Activated CD8-positive, alpha-beta memory T cell treated with anti-CD3 and anti-CD28 coated beads for 4 hours (primary cell): ENCODE measurements at places on chromosomes 6 and 20.
A peak's percentile ranks its signal among the peaks of the same experiment; 100 is the strongest.

- no peak for DNase-seq
Observed at GRCh38 chr20:24584538-24585356, 115.3 kb downstream of the SYNDIG1 start.

DNA sequence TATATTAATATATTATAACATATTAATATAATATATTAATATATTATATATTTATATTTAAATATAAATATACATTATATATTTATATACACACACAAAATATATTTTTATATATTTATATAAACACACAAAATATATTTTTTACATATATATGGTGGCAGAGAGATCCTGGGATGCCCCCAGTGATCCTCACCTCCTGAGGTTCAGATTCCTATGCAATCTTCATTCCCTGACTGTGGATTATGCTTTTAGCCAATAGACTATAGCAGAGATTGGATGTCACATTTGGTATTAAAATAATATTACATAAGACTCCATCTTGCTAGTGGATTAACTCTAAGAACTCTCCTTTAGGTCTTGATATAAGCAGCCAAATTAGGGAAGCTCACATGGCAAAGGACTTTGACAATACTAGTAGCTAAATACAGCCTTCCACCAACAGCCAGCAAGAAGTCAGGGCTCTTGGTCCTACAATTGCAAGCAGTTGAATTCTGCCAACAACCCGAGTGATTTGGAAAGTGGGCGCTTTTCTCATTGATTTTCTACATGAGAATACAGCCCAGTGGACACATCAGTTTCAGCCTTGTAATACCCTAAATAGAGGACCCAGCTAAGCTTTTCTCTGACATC is 681.0 kb downstream of the C6orf118 start:
- DNase-seq, result no peak

DNA sequence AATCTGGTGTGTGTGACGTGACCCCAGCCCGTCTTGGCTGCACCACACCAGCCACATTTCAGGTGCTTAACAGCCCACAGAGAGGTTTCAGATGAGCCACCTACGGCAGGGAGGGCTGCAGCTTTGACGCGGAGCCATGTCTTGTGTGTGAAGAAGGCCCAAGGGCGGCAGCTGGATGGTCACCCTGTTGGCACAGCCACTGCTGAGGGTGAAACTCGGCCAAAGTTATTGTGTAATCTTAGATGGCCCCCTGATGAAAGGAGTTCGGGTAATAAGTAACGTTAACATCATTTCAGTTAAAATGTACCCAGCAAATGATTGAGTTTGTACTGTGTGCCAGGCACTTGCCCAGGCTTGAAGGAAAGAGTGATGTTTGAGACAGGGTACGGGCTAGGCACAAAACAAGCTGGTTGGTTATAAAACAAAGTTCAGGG is 97.2 kb downstream of the SSR1 start:
- DNase-seq, result no peak

DNA sequence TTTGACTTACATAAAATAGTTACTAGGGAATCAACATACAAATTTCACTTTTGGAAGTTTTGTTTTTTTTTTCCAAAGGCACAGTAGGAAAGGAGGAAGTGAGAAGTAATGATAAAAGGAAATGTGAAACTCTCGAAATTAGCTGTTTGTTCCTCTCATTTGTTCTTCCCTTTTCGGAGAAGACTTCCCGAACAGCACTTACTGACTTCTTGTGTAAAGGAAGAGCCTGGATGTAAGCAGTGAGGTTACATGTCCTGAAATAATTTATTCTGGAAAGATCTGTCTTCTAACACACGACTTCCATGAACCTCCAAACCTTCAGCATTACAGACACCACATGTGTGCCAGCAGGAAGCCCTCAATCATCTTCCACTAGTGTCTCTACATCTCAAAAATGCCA is 59.1 kb downstream of the KIF16B start:
- no peak for DNase-seq

- no peak for DNase-seq
Observed at GRCh38 chr6:139154881-139155547, 20.1 kb downstream of the HECA start.

DNA sequence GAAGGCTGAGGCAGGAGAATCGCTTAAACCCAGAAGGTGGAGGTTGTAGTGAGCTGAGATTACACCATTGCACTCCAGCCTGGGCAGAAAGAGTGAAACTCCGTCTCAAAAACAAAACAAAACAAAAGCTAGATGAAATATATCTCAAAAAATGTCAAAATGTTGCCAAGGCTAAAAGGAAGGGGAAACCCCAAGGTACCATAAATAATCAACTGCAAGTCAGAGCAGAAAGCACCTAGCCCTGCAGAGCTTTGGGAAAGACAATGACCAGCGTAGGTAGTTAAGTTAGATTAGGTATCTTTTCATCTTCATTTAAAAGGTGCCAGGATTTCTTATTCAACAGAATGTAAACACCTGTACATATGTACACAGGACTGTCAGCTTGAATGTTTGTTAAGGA is 33.0 kb downstream of the AKIRIN2 start:
- no peak for DNase-seq

GRCh38 chr6:84093441-84094435 is 60.2 kb downstream of the MRAP2 start:
- no peak for DNase-seq

GRCh38 chr6:162026031-162026430 is 701.5 kb downstream of the PRKN start:
- no peak for DNase-seq

DNA sequence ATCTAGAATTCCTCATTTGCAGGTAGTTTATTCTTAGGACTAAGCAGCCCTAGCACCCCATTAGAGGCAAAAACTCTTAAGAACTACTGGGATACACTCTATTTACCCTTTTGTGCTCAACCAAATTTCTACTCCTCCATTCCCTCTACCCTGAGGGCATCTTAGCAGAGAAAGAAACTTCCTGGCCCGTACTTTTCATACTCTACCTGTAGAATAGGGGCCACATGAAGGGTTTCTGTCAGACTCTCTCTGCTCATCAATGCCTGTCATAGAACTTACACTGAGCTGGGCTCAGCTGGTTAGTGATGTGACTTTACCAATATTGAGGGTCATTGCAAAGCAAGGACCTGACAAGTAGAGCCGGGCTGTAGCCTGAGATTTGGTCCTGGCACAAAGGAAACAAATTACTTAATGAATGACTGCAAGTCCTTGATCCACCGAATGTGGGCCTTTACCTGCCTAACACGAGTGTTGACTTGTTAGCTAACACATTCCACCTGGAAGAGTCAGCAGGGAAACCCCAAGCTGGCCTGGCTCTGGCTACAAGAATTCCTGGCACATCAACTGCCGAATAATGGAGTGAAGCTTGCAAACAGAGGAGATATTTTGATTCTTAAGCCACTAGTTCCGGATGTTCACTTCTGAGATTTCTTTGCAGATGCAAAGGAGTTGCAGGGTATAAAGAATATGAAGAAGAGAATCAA is 280.5 kb upstream of the JAG1 start:
- no peak for DNase-seq

- no peak for DNase-seq
Observed at GRCh38 chr6:143607168-143607567, 70.6 kb upstream of the PHACTR2 start.

DNA sequence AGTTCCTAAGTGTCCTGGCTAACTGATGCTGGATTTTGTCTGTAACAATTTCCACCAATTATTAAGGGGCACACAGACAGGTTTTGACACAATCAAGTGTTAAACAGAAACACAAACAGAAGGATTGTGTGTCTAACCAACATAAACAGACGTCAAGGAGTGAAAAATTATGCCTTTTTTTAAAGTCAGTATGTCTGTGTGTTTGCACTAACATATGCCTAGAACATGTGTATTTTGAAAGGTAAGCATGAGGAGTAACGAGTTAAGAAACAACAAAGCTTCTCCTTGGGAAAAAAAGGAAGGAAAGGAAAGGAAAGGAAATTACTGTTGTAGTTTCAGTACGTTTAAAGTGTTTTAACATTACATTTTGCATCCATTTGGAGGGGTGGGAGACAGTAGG is 466.3 kb upstream of the ID4 start:
- DNase-seq, result no peak

DNA sequence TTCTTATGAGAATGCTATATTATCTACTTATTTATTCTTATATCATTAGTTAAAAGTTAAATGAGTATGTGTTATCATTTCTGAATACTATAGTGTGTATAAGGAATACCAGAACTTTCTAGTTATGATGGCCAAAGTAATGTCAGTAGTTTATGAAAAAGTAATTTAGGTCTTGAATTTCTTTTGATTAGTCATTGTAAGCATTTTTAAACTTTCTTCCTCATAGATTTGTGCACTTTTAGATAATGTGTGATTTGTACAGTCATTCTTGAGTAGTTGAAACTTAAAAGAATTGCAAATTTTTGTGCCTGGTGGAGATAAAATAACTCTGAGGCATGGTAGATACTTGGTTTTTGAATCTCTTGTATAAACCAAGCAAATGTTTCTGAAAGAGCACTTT is 311.3 kb downstream of the CDKAL1 start:
- no peak for DNase-seq

DNA sequence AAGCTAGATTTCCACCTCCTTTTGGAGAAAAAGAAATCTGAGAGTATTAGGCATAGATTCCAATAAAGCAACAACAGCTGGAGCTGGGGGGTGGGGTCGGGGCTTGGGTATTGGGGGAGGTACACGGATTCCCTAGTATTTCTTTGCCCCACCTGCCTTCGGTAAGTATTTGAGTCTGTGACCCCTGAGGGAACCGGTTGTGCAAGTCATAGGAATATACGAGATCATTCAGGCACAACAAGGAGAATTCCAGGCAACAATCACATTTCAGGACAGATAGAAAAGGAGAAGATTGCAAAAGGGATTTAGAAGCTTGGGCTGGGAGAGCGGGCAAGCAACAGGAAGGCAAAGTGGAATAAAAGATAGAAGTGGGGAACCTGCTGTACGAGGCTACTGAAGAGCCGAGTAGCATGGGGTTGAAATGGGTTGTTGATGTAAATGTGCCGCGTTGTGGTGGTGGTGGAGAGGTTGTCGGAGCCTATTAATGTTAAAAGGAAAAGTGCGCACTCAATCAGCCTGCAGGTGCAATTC is 148.9 kb downstream of the BCAS1 start:
- no peak for DNase-seq

- DNase-seq, result no peak
Observed at GRCh38 chr6:90151576-90152422, 144.8 kb downstream of the BACH2 start.

DNA sequence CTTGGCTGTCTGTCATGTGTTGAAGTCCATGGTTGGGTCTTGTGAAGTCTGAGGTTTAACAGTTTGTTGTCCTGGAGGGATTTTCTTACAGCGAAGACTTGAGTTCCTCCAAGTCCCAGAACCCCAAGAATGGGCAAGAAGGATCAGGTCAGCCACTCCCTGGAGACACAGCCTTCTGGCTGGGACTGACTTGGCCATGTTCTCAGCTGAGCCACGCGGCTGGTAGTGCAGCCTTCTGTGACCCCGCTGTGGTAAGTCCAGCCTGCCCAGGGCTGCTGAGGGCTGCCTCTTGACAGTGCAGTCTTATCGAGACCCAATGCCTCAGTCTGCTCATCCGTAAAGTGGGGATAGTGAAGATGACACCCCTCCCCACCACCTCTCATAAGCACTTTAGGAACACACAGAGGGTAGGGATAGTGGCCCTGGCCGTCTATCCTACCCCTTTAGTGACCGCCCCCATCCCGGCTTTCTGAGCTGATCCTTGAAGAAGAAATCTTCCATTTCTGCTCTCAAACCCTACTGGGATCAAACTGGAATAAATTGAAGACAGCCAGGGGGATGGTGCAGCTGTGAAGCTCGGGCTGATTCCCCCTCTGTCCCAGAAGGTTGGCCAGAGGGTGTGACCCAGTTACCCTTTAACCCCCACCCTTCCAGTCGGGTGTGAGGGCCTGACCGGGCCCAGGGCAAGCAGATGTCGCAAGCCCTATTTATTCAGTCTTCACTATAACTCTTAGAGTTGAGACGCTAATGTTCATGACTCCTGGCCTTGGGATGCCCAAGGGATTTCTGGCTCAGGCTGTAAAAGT is 43.5 kb downstream of the SIRPA start:
- no peak for DNase-seq

GRCh38 chr6:111838749-111839484 is 34.3 kb downstream of the FYN start:
- DNase-seq, result no peak

DNA sequence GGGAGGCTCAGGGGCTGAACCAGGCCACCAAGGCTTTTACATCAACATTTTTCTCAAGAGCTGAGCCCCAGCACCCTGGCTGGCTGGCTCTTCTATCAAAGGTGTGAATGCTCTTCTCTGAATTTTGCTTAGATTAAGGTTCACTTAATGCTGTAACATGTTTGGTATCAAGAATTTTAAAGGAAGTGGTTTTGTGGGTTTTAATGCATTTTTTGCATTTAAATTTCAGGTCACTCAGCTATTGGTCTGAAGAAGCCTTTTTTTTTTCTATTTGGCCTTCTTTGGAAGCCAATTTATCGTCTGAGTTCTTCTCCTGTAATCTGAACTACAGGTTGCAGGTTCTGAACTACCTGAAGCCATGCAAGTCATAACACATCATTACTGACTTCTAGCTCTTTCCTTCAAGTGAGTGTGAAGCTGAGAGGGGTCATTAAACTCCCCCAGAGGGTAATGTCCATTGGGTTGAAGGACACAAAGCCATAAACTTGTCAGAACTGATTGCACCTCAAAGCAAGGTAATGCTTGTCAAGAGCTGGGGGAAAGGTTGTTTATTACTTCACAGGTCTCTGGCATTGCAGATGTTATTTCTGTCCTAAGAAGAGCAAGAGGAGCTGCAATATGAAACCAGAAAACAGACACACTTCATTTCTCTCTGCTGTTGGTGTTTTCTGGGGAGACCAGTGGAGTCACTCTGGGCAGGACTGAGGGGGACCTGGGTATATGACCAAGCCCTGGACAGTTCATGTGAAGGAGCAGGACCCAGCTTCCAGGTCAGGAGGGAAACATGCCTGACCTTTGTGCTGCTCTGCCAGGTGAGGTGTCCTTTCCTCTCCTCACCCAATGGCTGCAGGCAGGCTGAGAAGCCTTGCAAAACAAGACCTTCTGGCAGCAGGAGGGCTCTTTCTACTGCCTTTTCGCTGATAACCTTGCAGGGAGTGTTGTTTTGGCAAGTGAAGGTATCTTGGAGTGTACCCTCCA is 26.1 kb upstream of the NEDD9 start:
- no peak for DNase-seq

DNA sequence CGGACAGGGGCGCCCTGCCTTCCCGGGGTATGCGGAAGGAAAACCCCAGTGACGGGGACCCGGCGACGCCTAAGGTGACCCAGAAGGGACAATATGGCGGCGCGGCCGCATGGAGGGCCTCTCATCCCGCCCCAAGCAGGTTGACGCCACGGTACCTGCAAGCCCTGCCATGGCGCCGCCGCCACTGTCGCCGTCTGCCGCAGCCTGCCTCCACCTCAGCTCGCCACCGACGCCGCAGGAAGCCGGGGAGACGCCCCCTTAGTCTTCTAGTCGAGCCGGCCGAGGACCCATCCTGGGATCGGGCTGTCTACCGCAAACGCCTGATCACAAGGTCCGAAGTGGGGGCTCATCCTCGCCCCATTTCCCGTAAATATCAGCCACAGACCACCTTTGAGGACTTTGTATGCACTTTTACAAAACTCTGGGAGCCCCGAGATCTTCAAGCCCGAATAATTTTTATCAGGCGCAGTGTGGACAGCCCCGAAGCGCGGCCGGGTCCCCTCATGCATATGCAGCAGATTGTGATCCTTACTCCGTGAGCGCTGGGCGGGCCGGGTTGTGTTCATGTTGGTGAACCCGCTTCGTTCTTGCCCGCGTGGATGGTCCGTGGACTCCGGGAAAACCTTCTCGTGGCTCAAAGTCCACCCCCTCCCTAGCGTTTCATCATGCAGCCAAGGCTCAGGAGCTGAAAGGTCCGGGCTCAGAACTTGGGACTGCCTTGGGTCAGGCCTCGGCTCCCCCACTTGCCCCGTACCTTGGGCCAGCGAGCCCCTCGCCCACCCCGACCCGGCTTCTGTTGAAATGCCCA is at the start of gene BLCAP:
Gene BLCAP (minus strand): TSS at position 239 of the 808 bp plus-strand sequence. CDS start 8,702 bp downstream, outside the sequence.
- peak; percentile 81 for DNase-seq
